T-helper 2 cell treated with Interferon-gamma antibody and Interleukin-4, amounts not matched to agents 5 μg/mL and 100 μg/mL, for 36 hours (primary cell): ENCODE measurements at places on chromosomes 4 and X.

- DNase-seq = no peak
These were observed 18.1 kb downstream of the SEC24B start for GRCh38 chr4:109451544-109452273.

- DNase-seq = no peak
These were observed 58.2 kb downstream of the RAB40AL start for GRCh38 chrX:102995316-102995715.

DNA sequence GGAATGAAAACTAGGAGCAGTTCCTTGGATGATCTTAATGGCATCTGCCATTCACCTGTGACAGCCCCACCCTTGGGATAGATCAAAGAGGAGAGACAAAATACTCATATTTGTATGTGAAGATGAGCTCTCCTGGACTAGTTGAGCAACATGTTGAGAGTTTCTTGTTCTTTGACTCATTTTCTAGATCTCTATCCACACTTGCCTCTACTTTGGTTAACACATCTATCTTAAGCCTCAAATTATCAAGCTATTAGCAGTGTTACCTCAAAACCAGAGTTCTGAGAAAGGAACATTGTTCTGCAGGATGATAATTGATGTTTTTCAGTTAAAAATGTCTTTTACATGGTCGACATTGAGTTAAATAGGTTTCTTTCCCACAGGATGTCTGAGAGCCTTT, 94.2 kb upstream of the TEX13D start:
- no peak for DNase-seq

DNA sequence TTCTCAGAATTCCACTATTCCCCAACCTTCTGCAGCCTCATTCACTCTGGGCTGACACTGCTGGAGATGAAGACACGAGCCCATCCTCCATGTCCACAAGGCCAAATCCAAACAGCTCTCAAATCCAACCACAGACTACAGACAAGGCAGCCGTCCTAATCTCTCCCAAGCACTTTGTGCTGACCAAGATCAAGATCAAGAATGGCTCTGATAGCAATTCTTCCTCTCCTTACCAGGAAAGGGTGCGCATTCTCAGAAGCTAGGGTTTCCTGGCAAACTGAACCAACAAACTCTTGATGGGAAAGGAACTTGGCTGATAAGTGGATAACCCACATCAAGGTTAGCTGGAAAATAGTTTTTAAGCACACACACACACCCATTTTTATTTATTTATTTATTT, 26.5 kb downstream of the RELL1 start:
- no peak for DNase-seq

- no peak for DNase-seq
These were observed 1.3 kb upstream of the PLXNB3 start for GRCh38 chrX:153762626-153763173.

DNA sequence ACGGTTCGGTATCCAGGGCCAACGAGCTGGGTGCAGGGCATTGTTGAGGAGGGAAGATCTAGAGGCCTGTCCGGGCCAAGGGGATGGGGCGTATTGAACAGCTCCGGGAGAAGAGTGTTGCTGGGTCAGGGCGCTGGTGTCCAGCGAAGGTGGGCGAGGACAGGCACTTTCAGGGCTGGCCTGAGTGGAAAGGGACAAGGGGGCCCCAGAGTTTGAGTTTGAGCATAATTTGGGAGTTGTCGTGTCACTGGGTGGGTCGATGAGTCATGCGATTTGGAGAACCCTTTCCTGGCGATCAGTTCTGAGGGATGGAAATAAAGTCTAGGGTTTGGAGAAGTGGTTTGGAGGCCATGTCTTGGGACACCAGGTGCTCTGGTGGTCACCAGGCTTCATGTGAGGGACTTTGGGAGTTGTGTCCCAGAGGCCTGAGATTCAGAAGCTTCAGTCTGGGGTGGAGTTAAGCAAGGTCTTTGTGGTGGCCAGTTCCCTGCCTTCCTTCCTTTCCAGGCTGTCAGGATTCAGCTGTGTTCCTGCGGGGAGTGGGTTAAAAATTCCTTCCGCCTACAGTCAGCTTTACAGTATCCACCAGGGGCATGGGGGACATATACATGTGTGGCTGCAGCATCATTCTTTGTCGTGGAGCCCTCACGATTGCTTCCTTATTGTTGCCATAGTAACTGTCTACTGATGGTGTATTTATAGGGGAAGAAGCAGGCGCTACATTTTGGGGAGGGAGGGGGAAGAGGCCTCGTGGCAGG, 504 bp downstream of the PRRG3 start:
- DNase-seq = no peak

- DNase-seq = no peak
These were observed 108.6 kb downstream of the APOOL start for GRCh38 chrX:85112293-85112692.

GRCh38 chr4:150067859-150068258, 10.4 kb upstream of the DCLK2 start:
- DNase-seq = no peak

GRCh38 chrX:68146054-68146453, 287.2 kb downstream of the OPHN1 start:
- no peak for DNase-seq

DNA sequence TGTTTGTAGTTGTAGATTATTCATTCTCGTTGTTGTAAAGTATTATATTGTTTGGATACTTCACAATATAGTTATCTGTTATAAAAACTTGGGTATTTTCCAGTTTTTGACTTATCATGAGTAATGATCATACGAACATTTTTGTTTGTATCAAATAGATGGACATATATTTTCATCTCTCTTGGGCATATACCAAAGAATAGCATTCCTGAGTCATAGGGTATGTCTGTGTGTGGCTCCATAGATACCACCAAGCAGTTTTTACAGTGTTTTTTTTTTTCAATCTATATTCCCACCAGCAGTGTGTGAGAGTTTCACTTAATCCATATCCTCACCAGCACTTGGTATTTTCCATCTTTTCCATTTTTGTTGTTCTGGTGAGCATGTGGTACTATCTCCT, 89.7 kb upstream of the RAB40AL start:
- DNase-seq = no peak

DNA sequence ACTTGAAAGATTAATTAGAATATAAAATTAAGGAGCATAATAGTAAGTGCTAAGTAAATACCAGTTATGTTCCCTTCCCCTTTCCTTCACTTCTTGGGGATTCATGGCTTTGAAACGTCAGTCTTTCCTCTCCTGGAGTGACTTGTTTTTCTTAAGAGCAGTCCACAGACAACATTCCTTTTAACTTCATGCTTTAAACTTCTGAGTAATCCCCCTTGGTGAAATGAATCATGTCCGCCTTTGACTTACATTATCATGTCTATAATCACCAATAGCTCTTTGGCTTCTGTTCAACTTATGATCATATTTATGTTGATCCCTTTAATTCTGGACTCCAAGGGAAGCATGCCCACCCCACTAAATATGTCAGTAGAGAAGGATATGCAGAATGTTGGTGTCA, 1012.1 kb upstream of the SLIT2 start:
- no peak for DNase-seq

DNA sequence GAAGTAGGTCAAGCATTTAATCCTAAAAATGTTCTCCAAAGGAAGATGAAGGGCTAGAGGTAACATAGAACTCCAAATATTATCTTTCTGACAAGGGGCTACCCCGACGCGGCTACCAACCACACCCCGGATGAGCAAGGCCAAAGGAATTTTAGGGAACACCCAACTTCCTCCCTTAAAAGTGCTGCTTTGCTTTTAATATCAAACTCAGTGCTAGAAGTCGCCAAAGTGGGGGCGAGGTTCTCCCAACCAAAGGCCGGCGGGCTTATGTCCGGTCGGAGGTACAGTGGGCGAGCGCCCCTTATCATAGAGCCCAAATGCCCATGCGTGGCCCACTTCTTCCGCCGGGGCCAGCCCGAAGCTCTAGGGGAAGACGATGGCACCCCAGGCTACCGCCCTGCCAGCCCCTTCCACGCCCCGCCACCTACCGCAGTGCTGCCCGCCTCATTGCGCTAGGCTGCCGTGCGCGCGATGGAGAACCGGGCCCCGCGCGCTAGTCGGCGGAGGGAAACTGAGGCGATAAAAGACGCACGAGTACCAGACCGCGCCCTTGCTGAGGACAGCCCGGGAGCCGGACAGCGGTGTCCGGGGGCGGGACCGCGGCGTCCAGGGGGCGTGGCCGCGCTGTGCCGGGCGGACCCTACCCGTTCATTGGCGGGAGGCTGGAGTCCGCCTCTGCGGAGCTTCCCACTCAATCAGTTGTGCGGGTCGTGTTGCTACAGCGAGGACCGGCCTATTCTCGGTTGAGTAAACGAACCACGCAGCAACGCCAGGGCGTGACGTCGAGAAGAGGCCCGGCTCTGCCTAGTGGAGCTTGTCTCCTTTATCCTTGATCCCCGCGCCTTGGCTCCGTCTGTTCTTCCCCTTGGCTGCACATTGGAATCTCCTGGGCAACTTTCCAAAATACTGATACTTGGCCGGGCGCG, at the start of gene ACOT9:
Gene ACOT9 (minus strand): TSS at position 580 of the 926 bp plus-strand sequence. CDS start 132 bp downstream, at position 448.
- peak; percentile 85 for DNase-seq

- DNase-seq = no peak
These were observed 260.5 kb upstream of the DDX53 start for GRCh38 chrX:22739276-22739675.

GRCh38 chr4:189615217-189615663, 325.4 kb upstream of the FRG1 start:
- DNase-seq = no peak

DNA sequence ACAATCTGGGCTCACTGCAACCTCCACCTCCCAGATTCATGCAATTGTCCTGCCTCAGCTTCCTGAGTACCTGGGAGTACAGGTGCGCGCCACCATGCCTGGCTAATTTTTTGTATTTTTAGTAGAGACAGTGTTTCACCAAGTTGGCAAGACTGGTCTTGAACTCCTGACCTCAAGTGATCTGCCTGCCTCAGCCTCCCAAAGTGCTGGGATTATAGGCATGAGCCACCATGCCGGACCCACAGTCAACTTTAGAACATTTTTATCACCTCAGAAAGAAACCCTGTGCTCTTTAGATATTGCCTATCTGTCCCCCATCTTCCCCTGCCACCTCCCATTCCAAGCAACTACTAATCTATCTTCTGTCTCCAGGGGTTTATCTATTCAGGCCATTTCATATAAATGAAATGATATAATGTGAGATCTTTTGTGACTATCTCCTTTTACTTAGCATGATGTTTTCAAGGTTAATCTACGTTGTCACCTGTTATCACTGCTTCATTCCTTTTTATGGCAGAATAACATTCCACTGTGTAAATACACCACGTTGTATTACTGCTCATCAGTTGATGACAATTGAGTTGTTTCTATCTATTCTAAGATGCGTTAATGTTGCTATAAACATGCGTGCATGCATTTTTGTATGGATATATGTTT, 44.3 kb upstream of the GALNT7 start:
- no peak for DNase-seq

- no peak for DNase-seq
These were observed 59.4 kb downstream of the POLR2B start for GRCh38 chr4:57037982-57038604.

GRCh38 chr4:10028910-10029309, 7.6 kb upstream of the SLC2A9 start:
- no peak for DNase-seq

GRCh38 chr4:23366557-23366906, 523.3 kb downstream of the PPARGC1A start:
- DNase-seq = no peak

DNA sequence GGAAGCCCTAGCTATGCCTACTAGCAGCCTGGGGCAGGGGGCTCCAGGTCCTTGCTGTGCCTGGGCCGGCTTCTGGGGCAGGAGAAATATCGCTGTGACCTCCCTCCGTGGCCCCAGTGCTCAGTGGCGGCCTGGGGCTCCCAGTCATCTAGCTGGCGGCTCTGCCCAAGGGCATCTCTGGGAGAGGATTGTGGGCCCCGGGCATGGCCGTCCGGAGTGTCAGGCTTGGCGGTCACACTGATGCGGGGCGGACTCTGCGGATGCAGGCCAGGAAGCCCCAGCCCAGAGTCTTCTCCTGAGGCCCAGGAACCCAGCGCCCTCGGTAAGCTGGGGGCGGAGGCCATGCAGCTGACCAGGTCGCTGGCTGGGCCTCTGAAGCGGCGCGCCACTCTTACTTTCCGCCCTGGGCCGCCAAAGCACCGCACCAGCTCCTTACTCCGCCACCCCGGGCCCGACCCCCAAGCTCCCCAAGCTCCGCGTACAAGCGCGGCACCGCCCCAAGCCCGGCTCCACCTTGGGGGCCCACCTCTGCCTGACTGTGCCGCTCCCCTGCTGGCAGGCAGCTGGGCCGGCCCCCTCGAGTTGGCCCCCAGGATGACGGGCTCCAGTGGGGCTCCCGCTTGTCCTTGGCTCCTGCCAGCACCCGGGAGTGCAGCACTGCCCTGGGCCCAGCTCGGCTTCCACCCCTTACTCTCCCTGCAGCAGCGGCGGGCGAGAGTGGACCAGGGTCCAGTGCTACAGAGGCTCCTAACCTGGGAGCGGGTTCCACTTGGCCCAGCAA, 720.0 kb downstream of the PCDH18 start:
- no peak for DNase-seq

DNA sequence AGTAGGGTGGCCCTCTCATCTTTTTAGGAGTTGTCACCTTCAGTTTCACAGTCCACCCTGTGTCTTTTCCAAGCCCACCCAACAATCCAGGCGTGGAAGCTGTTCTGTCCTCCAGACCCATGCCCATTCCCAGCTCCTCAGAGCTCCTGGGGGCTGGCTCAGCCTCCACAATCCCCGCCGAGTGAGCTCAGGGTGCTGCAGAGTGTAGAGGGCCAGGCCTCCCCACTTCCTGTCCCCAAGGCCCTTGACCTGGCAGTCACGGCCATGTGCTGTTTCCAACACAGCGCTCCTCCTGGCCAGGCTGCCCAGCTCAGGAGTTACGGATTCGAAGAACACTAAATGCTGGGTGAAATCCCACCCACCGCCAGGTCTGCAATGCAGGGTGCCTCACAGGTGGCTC, 31.8 kb downstream of the PDHA1 start:
- no peak for DNase-seq

GRCh38 chr4:65954416-65954815, 284.1 kb upstream of the EPHA5 start:
- no peak for DNase-seq

DNA sequence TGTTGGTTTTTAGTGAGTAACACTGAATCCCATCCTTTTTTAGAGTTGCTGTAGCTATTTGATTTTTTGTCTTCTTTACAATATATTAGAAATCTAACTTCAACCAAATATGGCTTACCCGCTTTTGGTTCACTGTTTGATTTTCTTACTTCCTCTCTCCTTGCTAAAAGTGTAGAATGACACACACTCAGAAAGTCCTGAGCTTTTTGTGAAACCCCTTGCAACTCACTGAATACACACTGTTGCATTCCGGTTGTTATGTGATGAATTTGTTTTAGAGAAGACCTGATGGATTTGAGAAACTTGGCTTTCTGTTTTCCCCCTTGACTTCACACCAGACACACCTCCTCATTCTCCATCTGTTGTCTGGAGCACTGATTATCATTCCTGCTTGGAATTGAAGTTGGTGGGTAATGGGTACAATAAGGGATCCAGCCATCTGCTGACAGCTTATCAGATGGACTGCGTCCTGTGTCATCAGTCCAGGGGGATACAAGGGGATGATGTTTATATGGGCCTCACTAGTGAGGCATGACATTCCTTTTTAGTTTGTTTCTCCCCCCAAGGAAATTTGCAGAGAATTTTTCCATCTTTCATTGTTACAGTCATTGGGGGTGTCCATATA, 5.2 kb downstream of the TMEM164 start:
- no peak for DNase-seq
